Left lung (tissue), 14 donors: ENCODE measurements at places on chromosomes 11 and 22.

- no peak for DNase-seq
Measured at GRCh38 chr22:35879351-35879750, 149.3 kb downstream of the RBFOX2 start.

DNA sequence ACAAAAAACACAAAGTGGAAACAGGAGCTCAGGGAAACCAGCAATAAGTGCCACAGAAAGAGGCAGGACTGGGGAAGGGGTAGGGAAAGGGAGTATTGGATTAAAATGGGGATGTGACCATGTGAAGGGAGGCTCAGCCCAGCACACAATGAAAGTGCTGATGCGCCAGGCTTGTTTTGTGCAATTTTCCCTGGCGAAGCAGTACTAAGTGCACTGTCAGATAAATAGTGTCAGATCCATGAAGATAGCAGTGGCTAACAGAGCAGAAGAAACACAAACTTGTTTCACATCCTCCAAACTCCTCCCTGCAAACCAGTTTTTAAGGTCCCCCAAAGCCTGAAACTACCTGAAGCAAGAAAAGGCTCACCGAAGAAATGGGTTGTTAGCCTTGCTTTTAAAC, 50.7 kb upstream of the RAPSN start:
- DNase-seq, result peak; percentile 32

DNA sequence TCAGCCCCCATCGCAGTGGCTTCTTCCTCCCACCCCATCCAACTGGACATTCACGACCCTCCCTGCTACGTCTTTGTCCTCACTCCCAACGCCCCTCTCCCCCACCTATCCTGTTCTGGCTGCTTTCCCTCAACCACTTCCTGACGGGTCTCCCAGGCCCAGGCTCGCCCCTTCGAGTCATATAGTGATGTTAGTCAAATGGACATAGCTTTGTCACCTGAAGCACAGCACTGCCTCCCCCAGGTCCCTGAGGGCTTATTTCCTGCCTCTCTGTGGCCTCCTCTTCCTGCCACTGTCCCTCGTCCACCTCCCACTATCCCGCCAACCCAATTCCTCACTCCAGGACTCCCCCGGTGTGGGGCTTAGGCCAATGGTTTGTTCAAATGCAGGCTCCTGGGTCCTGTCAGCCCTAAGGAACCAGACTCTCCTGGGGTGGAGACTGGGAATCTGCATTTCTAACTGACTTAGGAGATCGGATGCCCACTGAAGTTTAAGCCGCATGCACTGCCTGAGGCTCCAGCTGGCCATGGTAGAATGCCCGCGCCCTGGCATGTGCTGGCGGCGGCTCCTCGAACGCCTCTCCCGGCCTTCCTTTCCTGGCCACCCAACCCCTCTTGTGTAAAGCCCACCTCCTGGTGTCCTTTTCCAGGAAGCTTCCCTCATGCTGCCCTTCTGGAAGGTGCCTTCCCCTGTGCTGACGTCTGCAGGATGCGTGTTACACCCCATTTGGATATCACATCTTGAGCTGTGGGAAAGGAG, 18.3 kb downstream of the SUN2 start:
- no peak for DNase-seq

- DNase-seq, result no peak
Measured at GRCh38 chr11:86287468-86287796, 14.6 kb upstream of the HIKESHI start.

GRCh38 chr11:36273110-36273509, 16.1 kb downstream of the COMMD9 start:
- no peak for DNase-seq

GRCh38 chr11:74710281-74710938, 20.8 kb downstream of the CHRDL2 start:
- no peak for DNase-seq

DNA sequence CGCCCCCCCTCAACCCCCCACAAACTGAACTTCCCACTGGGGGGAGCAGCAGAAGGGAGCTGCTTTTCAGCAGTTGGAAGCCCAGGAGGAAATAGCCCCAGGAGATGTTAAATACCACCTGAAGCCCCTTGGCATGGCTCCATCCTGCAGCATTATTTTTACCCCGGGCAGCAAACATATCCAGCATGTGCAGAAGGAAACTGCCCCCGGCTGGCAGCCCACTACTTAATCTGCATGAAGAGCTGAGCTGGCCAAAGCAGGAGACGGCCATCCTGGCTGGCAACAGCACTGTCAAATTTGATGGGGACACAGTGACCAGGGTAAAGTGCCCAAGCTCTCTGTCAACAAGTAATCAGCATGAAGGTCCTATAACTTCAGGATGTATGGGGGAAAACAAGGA, 32.0 kb downstream of the BUD13 start:
- DNase-seq, result no peak

DNA sequence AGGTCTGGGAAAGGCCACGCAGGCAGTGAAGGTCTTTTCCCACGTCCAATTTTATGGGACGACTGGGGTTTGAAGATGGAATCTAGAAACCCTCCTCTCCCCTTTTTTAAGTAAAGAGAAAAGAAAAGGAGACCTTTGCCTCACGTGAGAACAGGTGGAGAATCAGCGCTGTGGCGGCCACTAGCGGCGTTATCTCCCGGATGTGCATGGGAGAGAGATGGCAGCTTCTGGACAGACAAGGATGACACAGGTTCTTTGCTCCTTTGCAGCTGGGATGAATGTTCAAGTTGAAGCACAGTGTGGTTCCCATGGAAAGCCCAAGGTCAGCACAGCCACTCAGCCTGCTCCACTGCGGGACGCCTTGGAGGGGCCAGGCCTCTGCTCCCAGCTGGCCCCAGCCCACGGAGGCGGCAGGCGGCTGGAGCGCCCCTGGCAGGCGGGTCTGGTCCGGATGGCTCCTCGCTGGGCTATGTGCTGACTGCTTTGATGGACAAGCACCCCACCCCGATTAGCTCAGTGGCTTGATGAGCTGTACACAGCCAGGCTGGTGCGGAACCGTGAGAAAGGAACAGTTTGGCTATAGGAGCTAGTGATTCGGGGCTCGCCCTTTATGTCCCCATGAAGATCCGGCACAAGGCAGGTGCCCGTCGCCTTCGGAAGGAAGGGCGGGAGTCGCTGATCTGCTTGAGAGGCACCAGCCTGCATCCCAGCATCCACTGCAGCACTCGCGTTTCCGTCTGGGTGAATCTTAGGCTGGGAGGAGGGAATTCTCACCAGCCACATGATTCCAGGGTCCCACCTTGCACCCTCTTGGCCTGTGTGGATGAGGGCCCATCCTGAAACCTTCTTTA, 14.5 kb upstream of the BID start:
- no peak for DNase-seq

GRCh38 chr22:48268771-48269552, 1506.5 kb downstream of the TBC1D22A start:
- DNase-seq, result no peak

- DNase-seq, result peak; percentile 72
Measured at GRCh38 chr11:62593434-62594044, 2.2 kb upstream of the TUT1 start.

DNA sequence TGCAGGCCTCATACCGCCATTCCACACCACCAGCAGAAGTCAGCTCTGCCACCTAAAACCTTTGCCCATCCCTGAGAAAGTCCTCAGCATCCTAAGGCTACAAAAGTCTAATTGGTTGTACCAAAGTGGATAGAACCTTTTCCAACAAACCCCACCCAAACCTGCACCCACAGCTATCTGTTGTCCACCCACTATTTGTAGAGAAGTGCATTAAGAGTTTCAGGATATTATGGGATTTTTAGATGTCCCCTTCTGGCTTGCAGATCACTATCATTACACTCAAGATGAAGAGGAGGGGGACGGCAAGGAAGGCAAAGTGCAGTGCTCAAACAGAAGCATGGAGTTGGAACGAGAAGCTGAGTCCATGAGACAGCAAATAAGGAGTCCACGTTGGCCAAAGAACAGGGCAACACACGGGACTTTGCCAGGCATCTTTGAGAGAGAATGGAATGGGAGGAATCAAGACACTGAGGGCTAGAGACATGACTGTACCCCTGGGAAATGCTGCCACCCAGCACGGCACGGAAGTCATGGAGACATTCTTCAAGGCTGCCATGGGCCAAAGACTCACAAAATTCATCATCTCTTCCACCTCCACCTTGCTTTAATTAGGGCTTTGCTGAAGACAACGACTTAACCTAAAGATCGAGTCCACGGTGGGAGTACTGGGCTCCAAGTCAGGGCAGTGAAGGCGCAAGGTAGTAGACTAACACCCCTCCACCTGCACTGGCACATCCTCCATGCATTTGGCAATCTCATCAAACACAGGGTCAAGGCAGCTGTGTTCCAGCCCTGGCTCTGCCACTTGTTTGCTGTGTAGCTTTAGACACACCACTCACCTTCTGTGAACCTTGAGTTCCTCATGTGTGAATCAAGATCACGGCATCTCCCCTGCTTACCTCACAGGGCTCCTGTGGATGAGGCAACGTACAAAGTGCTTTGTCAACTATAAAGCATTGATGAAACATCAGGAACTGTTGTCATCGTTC, 112.9 kb upstream of the TMEM45B start:
- DNase-seq, result no peak

GRCh38 chr11:13011466-13012055, 2.4 kb downstream of the RASSF10 start:
- no peak for DNase-seq

- no peak for DNase-seq
Measured at GRCh38 chr22:23376256-23376655, 195.9 kb downstream of the BCR start.

- DNase-seq, result no peak
Measured at GRCh38 chr22:27213766-27214581, 556.6 kb downstream of the MIAT start.

- DNase-seq, result peak; percentile 57
Measured at GRCh38 chr11:34948696-34949095, 32.3 kb downstream of the PDHX start.

- DNase-seq, result no peak
Measured at GRCh38 chr11:112516261-112516660, 255.6 kb upstream of the PLET1 start.

DNA sequence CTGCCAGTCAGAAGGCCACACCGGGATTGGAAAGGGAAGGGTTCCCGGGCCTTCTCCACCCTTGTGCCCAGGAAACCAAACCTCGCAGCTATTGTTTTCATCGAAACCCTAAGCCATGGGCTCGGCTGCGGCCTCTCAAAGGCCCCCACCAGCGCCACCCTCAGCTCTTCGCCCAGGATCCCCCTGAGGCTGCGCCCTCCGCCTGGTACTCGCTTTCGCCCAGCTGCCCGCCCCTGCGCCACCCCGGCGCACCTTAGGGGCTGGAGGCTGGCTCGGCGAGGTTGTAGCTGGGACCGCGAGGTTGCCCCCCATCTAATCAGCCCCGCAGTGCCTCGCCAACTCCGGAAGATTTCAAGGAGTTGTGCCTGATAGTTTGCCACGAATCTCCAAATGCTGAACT, 49.0 kb downstream of the FZD4 start:
- no peak for DNase-seq
